ENCODE measurements at places on chromosomes 11 and 22.
A peak's percentile ranks its signal among the peaks of the same experiment; 100 is the strongest.

GRCh38 chr11:122265981-122266380, 150.0 kb upstream of the BLID start:
- DNase-seq = no peak

GRCh38 chr11:24900960-24901549, 404.2 kb downstream of the LUZP2 start:
- no peak for DNase-seq

DNA sequence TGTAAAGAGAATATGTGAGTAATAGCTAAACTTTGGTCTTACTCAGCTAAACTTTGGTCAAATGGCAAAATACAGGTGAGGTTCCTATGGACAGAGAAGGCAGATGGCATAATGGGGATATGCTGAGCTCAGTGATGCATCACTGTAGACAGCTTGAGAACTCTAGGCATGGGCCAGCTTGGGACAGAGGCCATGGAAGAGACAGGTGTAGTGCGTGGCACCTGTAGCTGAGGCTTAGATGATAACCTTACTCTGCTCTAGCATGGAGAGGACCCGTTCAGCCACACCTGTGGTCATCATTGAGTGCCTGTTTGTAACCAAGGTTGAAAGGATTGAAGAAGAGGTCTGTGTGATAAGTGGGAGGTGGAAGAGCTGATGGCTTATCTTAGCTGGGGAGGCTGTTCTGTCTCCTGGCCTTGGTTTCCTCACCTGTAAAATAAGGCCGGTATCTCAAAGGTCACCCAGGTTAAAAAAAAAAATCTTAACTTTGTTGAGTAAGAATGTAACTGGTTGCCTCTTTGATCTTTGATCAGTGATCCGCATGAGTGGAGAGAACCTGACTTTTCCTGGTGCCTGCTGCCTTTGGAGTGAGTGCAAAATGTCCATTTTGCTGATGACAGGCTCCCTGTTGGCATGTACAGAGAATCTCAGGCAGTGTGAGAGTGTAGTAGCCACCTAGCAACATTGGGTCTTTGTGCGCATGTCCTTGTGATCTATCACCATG, 48.6 kb downstream of the ZNRF3 start:
- no peak for DNase-seq

DNA sequence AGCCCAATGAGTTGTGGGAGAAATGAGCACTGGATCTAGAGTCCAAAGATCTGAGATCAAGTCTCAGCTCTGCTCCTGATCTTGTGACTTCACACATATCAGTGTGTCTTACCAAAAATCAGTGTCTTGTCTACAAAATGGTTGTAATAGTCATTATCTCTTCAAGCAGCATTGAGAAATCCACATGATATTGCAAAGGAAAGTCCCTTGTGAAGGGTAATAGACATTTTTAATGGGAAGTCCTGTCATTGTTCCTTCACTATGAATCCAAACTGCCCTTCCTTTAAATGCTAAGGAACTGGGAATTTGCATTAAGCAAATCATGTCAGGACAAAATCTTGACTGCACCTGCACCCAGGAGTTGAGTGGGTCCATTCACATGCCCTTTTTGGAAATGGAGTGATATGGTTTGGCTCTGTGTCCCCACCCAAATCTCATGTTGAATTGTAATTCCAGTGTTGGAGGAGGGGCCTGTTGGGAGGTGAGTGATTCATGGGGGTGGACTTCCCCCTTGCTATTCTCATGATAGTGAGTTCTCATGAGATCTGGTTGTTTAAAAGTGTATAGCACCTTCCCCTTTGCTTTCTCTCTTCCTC, 51.1 kb downstream of the COMMD9 start:
- no peak for DNase-seq

DNA sequence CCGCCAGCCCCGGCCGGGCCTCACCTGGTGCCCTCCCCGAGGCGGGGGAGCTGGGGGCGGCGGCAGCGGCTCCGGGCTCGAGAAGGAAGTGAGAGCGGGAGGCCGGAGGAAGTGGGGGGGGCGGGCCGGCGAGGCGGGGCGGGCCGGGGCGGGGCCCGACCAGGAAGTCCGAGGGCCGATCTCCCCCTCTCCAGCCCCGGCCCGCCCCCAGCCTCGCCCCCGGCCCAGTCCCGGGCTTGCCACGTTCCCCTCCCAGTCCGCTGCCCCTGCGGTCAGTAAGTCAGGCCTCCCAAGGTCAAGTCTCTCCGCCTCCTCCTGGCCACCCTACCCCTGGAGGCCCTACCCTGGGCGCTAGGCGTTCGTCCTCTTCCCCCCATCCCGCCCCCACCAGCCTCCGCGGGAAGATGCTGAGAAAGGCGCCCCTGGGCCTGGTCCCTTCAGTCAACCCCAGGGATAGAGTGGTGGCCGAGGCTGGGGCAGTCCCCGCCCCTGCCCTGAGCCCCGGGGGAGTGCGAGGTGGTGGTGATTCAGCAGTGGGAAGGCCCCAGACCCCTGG, at the start of gene RHOG:
TSS of gene RHOG (minus strand) at position 90 of the 556 bp plus-strand sequence. CDS start 12,821 bp downstream, outside the sequence.
- peak; percentile 71 for DNase-seq
